Activated T-helper 9 cell treated with anti-CD3 and anti-CD28 coated beads, Interleukin-2, amount 50 U/mL, for 16 hours (primary cell): ENCODE measurements at places on chromosomes 6 and 20.

- DNase-seq, result no peak
Observed at GRCh38 chr6:110282412-110282811, 75.7 kb downstream of the METTL24 start.

- no peak for DNase-seq
Observed at GRCh38 chr20:13302647-13303450, 81.8 kb downstream of the ISM1 start.

DNA sequence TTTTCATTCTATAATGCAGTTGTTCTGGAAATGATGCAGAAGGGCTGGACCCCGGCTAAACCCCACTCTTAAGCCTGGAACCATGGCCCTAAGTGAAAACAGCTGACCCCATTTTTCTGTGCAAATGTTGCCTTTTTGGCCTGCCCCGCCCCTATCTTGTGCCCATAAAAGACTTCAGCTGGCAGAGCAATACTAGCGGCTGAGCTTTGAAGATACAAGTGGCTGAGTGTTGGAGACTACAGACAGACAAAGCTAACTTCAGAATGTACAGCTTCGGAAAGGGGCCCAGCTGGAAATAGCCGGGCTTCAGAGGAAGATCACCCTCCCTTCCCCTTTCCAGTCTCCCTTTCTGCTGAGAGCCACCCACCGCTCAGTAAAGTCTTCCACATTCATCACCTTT is 258.6 kb upstream of the SPTLC3 start:
- no peak for DNase-seq

GRCh38 chr6:15672291-15672690 is 9.5 kb upstream of the DTNBP1 start:
- no peak for DNase-seq

- DNase-seq, result no peak
Observed at GRCh38 chr6:107532706-107533105, 42.8 kb downstream of the SOBP start.

- no peak for DNase-seq
Observed at GRCh38 chr6:65701325-65701724, 5.7 kb downstream of the EYS start.

DNA sequence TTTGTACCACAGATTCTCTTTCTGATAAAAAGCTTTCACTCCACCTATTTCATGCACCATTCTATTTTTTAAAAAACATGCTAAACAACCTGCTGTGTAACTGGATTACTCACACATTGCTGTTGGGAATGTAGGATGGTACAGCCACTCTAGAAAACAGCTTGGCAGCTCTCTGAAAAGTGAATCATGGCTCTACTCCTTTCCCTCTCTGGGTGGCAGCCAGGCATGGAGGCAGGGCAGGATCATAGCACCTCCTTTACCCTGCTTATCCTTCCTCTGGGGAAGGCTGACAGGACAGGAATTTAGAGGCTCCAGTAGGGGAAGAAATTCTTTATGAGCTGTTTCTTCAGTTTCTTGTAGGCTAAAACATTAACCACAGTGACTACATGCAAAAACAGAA is 6.7 kb upstream of the VNN2 start:
- no peak for DNase-seq

DNA sequence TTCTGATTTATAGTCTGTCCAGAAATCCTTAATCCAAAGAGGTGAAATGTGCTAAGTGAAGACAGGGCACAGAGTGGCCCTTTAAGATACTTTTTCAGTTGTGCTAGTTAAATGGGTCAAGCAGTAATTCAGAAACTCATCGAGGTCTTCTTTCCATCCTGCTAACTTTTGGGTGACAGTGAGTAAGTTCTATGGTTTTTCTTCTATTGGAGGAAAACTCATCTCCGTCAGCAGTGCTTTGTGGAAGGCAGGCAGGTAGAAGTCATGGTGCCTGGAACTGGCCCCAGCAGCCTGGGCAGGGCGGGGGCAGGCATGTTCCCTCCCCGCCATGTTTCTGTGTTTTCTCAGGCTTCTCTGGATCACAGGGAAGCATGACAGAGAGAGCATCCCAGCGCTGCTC is 66.5 kb upstream of the SCP2D1 start:
- DNase-seq, result no peak

DNA sequence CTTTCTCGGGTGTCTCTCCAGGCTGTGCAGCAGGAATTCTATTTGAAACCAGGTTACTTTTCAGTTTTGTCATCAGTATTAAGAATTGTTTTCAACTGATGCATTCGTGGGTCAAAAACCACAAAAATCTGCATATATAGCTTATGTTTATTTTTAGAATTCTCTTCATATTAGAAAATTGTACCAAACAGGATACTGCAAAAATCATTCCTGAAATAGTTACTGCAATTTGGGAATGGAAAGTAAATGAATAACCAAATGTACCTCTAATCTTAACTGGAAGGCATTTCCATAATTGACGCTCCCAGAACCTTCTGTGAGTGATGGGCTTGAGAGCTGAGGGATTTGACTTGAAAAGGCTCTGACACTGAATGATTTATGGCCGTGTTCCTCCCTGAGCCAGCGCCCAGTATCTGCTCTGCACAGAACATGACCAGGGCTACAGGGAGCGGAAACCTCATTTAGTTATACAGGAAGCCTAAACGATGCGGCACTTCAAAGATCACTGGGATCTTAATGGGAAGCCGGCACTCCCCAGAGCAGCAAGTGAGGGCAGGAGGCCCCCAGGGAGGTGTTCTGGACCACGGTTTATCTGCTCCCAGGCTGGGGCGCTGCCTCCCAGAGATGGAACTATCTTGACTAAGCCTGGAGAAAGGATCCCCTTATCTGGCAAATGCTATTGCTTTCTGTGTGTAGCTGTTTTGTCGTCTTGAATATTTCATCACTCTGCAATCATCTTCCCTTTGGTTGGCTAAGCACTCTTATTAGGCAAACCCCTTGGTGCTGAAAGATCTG is 446.0 kb downstream of the QKI start:
- DNase-seq, result no peak

- no peak for DNase-seq
Observed at GRCh38 chr6:49743429-49743828, 759 bp downstream of the CRISP3 start.

- no peak for DNase-seq
Observed at GRCh38 chr6:52507557-52508260, 69.2 kb downstream of the TRAM2 start.

- no peak for DNase-seq
Observed at GRCh38 chr6:20811109-20811761, 277.0 kb downstream of the CDKAL1 start.

GRCh38 chr20:16243470-16243869 is 329.8 kb downstream of the KIF16B start:
- no peak for DNase-seq

DNA sequence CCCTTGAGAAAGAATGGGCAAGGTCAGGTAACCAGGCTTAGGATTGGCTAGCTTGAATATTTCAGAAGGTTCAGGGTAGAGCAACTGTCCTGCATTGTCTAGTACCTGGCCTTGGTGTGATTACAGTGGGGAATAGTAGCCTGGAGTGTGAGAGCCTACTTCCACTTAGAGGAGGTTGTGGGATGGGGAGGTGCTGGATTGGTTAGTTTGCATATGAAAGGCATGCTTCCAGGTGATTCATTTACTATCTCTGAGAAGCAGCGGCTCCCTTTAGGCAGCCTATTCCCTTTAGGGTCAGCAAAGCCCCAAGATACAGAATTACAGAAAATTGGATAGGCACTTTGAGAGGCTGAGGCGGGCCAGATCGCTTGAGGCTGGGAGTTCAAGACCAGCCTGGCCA is 25.0 kb upstream of the SCGN start:
- no peak for DNase-seq

GRCh38 chr6:160455081-160455480 is 106.9 kb downstream of the SLC22A3 start:
- no peak for DNase-seq

GRCh38 chr20:44167736-44168135 is 19.3 kb downstream of the JPH2 start:
- DNase-seq, result no peak
